ENCODE measurements at places on chromosomes 16 and 17. TPM values are rescaled to one million over a fixed set of nuclear protein-coding genes. Genes with fewer than 3 reads are reported as not detected.
A peak's percentile ranks its signal among the peaks of the same experiment; 100 is the strongest.

The IGSF6 gene
- total RNA-seq = 20.5 TPM

- H3K27me3 ChIP-seq = no peaks in the 10 kb centered on the region
- H3K27ac ChIP-seq = no peak overlapping the region
- DNase-seq = no peak
- no peak overlapping the region for H3K4me3 ChIP-seq
- H3K4me1 ChIP-seq = no peaks in the 10 kb centered on the region
These were observed 29.0 kb downstream of the PLCD3 start for GRCh38 chr17:45103269-45103795.

DNA sequence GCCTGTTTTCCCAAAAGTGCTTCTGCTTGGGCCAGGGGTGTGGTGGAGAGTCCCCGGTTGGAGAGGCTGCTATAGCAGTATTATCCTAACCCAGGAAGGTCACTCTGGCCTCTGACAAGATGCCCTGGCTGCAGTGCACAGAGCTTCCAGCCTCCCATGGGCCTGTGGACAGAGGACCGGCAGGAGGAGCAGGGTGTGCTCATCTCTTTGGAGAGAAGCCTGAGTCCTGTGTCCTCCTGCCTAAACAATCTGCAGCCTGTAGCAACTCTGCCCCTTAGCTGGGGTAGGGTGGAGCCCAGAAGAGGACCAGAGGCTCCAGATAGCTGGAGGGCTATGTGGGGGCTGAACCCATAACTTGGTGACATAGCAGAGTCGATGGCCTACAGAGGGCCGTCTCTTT is 78.0 kb downstream of the MPRIP start:
- no peak overlapping the region for H3K4me3 ChIP-seq
- DNase-seq = no peak
- H3K27me3 ChIP-seq = no peaks in the 10 kb centered on the region
- H3K4me1 ChIP-seq = no peaks in the 10 kb centered on the region
- no peak overlapping the region for H3K27ac ChIP-seq

DNA sequence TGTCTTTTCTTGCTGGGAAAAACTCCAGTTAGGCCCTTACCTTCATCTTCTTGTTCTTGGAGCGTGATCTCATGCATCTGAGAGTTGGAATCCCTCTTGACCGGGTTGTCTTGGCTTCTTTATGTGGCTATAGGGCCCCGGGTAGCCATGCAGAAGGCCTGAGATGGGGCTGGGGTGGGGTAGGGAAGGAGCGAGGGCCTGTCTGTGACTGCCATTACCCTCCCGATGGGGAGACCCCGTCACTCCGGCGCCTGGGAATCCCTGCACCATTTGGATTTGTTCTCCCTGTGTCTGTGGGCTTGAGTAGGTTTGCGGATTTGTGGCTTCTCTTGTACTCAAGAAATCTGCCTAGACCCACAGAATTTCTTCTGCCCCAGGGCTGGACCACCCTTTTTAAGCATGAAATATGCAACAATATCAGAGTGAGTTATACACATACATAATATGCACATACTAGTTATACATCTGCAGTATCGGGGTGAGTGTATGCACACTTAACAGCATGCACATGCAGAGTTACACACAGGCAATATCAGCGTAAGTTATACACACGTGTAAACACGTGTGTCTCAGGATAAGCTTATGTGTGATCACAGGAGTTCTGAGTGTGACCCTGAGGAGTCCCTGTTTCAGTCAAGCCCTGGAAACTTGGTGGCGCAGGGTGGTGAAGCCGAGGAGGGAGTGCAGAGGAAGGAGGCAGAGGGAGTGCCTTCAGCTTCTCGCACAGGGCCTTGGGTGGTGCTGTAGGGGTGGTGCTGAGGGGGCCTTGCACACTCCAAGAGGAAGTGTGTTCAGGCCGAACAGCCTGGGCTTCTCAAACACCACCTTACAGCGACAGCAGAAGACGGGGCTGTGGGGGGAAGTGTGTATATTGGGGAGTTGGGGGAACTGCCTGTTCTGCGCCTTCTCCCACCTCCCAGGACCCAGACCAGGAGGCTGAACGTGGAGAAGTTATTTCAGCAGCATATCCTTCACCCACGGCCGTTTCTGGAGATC is 18.5 kb downstream of the CCDC42 start:
- no peaks in the 10 kb centered on the region for H3K4me1 ChIP-seq
- no peak for DNase-seq
- no peak overlapping the region for H3K4me3 ChIP-seq
- H3K27me3 ChIP-seq = no peaks in the 10 kb centered on the region

The ABCA10 gene
- total RNA-seq = 2.2 TPM

The MYADML2 gene
- not detected for total RNA-seq

DNA sequence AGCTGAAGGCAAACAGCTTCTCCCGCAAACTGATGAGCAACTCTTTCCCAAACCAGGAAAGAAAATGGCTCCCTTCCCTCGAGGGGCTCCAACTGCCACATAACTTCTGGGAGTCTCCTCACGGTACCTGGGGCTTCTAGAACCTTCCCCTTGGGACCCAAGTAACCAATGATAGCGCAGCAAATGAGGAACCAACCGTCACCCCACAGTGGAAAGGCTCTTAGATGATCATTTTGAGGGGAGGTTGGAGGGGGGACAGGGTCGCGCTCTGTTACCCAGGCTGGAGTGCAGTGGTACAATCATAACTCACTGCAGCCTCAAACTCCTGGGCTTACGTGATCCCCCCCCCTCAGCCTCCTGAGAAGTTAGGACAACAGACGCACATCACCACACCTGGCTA is at the start of gene DNAH17:
DNAH17 (minus strand) TSS at position 101 of the 400 bp plus-strand sequence. CDS start 2,339 bp downstream, outside the sequence.
- H3K36me3 ChIP-seq = no peaks in the 10 kb centered on the region
- no peaks in the 10 kb centered on the region for H3K27me3 ChIP-seq
- no peaks in the 10 kb centered on the region for H3K4me1 ChIP-seq

GRCh38 chr17:1573932-1574696 is 11.5 kb upstream of the PITPNA start:
- H3K36me3 ChIP-seq = no peaks in the 10 kb centered on the region
- no peak overlapping the region for H3K4me3 ChIP-seq
- H3K27ac ChIP-seq = no peak overlapping the region
- H3K27me3 ChIP-seq = no peaks in the 10 kb centered on the region

The KCTD19 gene
- total RNA-seq = not detected

- H3K36me3 ChIP-seq = no peaks in the 10 kb centered on the region
- no peak overlapping the region for H3K27ac ChIP-seq
- H3K27me3 ChIP-seq = no peaks in the 10 kb centered on the region
- peak; percentile 9 for DNase-seq
- no peaks in the 10 kb centered on the region for H3K4me1 ChIP-seq
These were observed 63.7 kb downstream of the RPH3AL start for GRCh38 chr17:288802-289356.

DNA sequence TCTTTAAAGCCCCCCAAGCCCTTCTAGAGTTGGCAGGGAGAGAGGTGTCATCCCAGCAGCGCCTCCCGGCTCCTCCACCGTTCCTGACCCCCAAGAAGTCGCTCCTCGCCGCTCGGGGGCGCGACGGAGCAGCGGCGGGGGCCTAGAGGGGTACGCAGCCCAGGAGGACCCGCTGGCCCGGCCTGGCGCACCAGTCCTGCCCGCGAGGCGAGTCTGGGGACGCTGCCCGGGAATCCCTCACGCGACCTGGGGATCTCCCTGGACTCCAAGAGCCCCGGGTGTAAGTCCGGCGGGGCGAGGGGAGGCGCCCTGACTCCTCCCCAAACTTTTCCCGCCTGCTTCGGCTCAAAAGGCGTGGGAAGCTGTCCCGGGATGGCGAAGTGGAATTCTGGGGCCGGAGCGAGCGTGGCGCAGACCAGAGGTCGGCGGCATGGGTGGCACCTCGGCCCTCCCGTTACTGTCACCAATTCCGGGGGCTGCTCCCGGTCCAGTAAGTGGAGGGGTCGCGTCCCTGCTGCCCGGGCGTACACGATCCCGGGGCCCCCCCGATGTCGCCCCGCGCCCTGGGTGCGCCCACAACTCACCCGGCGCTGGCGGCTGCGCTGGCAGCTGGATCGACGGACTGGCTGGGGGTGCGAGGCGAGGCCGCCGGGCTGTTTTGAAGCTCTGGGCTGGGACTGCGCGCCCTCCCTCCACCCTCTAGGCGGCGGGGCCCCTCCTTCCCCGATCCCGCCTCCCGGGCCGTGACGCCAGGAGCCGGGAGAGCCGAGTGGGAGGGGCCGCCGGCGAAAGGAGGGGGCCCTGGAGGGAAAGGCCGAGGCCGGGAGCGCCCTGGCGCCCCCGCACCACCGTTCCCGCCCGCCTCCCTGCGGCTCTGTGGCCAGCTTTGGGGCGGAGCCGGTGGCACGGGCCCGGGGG is at the start of gene EMP2:
EMP2 (minus strand) TSS at position 634 of the 918 bp plus-strand sequence. CDS start 32,981 bp downstream, outside the sequence.
- H3K36me3 ChIP-seq = no peaks in the 10 kb centered on the region
- no peaks in the 10 kb centered on the region for H3K27me3 ChIP-seq
- H3K4me3 ChIP-seq = peak within 1 kb of the TSS; percentile 84
- H3K4me1 ChIP-seq = peaks cover 3% of the 10 kb centered on the region

The GAS2L2 gene
- not detected for total RNA-seq

The DPEP3 gene
- not detected for total RNA-seq

- peak overlapping the region; percentile 53 for H3K4me3 ChIP-seq
- H3K27ac ChIP-seq = peak overlapping the region; percentile 58
- H3K36me3 ChIP-seq = no peaks in the 10 kb centered on the region
- DNase-seq = peak; percentile 76
- H3K27me3 ChIP-seq = no peaks in the 10 kb centered on the region
- peaks cover 15% of the 10 kb centered on the region for H3K4me1 ChIP-seq
These were observed 1.1 kb upstream of the NXN start for GRCh38 chr17:980406-981291.

The LGALS9B gene
- total RNA-seq = not detected

GRCh38 chr16:11380836-11381235 is 35.6 kb downstream of the RMI2 start:
- H3K27ac ChIP-seq = no peak overlapping the region
- no peaks in the 10 kb centered on the region for H3K36me3 ChIP-seq
- no peak for DNase-seq
- no peaks in the 10 kb centered on the region for H3K27me3 ChIP-seq
- no peaks in the 10 kb centered on the region for H3K4me1 ChIP-seq
- H3K4me3 ChIP-seq = no peak overlapping the region

The KRT35 gene
- not detected for total RNA-seq

GRCh38 chr17:32672711-32673110 is 185.9 kb downstream of the CDK5R1 start:
- no peak for DNase-seq
- H3K36me3 ChIP-seq = no peaks in the 10 kb centered on the region
- H3K4me1 ChIP-seq = no peaks in the 10 kb centered on the region

DNA sequence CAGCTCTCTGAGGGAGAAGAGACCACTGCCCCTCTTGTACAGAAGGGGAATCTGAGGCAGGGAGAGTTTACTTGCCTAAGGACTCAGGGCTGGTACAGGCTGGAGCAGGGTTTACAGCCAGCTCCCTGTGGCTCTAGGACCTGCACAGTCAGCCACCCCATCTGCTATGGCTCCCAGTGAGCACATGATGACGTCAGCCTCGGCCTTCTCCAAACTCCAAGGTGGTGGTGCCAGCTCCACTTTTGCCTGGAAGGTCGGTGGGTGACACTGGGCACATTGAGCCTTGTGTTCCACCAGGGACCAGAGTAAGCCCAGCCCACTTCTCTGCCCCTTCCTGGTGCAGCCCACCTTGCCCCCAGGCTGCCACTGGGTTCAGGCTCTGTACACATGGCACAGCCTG is 202.2 kb downstream of the ENGASE start:
- no peak for DNase-seq
- H3K27me3 ChIP-seq = no peaks in the 10 kb centered on the region
- no peaks in the 10 kb centered on the region for H3K36me3 ChIP-seq
- no peak overlapping the region for H3K4me3 ChIP-seq
- no peak overlapping the region for H3K27ac ChIP-seq

DNA sequence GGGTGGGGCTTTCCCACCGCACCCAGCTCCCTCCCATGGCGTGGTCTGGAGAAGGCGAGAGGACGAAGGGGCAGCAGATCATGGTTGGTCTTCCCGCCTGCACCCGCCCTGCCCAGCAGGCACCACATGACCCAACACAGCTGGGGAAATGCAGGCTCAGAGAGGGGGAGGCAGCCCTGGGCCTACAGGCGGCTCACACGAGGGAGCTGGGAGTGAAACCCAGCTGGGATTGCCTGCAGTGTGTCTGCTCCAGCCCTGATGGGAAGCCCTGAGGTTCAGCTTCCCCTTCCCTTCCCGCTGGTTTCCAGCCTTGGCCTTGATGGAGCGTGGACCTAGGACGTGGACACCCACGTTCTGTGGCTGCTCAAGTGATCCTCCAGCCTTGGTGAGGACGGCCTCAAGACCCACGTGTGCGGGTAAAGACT is 20.0 kb upstream of the PABPN1L start:
- H3K27me3 ChIP-seq = no peaks in the 10 kb centered on the region
- no peak for DNase-seq
- no peaks in the 10 kb centered on the region for H3K36me3 ChIP-seq
- H3K4me3 ChIP-seq = no peak overlapping the region

GRCh38 chr17:81481073-81481799 is 31.4 kb downstream of the ACTG1 start:
- H3K27ac ChIP-seq = no peak overlapping the region
- peaks cover 5% of the 10 kb centered on the region for H3K4me1 ChIP-seq
- H3K27me3 ChIP-seq = no peaks in the 10 kb centered on the region
- H3K36me3 ChIP-seq = no peaks in the 10 kb centered on the region
- peak overlapping the region; percentile 44 for H3K4me3 ChIP-seq
- peak; percentile 49 for DNase-seq

The KRT9 gene
- total RNA-seq = not detected

- no peaks in the 10 kb centered on the region for H3K27me3 ChIP-seq
- no peak for DNase-seq
- H3K4me3 ChIP-seq = no peak overlapping the region
- H3K4me1 ChIP-seq = no peaks in the 10 kb centered on the region
These were observed 43.3 kb downstream of the BCAS3 start for GRCh38 chr17:60720763-60721531.
